ENCODE measurements at places on chromosomes 4 and X.

GRCh38 chr4:85556283-85556682, 81.3 kb downstream of the ARHGAP24 start:
- no peak for DNase-seq

- DNase-seq = no peak
Observed at GRCh38 chr4:82373486-82373815, 340 bp downstream of the HNRNPD start.

DNA sequence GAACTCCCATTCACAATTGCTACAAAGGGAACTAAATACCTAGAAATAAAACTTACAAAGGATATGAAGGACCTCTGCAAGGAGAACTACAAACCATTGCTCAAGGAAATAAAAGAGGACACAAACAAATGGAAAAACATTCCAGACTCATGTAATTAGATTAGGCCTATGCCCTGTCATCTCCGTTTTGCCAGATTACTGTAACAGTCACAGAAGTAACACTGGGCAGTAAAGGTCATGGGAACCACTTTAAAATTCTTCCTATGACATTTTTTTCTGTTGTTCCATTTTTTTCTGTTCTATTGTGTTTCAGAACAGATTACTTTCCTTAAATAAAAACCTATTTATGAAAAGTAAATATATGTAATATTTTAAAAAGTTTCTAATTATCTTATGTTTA, 199.4 kb upstream of the CENPE start:
- DNase-seq = no peak

DNA sequence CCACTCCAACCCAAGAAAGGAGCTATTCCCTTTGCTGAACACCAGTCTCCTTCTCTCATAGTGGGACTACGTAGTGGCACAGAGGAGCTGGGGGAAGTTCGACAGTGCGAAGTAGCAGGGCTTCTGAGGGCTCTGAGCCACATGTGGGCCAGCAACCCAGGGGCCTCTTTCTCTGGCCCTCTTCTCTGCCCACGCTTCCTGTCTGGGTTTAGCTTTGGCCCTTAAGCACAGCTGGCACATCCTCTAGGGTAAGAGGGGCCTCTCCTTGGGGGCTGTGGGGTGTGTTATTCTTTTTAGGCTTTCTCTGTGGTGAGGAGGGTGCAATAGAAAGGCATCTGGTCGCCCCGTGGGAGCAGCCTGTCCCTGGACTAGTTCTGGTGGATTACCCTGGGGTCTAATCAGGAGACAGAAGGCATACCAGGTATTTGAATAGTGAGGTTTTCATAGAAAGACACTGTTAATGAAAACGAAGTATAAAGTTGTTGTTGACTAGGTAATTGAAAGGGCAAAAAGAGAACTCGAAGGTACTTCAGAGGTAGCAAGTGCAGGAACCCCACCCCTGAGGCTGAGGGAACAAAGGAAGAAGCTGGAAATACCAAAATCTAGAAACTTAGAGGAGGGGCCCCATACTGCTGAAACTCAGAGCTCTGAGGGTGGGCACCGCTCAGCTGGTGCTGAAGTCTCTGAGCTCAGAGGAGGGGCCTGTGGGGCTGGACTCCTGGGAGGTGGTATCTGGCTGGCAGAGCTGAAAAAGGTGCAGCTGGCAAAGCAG, 151.9 kb upstream of the RPS6KA3 start:
- no peak for DNase-seq

DNA sequence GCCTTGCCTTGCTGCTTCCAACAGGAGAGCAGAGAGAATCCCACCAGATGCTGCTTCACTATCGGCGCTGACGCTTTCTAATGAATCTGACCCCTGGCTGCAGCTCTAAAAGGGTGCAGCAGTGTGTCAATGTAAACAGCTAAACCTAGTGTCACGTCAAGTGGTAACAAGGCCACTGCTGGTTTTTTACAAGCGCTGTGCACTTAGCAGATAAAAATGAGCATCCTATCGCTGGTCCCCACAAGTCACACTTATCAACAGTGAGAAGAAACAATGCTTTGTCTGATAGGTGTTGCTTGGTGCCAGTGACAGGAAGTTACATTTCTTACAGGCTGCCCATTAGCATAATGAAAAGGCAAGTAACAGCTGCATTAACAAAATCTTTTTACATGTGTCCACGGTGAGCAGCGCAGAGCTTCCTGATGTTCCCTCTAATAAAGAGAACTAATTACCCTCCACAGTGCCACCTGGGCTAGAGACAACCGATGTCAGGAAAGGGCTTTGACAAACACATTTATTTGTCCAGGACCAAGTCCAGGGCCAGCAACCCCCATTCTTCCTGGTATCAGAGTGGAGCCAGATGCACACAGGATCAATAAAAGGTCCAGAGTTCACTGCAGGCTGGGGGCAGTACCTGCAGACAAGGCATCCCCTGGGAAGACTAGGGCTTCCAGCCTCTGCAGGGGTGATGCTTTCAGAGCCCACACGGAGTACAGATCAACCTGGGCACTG, 176.0 kb downstream of the MGST2 start:
- no peak for DNase-seq

DNA sequence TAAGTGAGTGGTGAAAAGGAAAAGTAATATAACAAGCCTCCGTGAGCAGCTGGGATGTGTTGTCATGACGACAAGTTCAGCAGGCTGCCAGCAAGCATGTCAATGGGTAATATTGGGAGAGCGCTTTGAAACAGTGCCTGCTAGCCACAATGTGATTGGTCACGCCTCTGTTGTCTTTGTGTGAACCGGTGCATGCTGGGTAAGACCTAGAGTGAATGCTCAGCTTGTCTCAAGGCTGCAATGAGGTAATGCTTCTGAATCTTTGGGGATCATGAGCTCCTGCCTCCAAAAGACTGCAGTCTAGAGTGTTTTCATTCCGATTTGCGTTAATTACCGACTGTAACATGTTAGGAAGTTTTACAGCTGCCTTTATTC, 54.9 kb downstream of the STOX2 start:
- DNase-seq = no peak

Data from ACHN (cell line).